ENCODE measurements at places on chromosomes 11 and 22.

DNA sequence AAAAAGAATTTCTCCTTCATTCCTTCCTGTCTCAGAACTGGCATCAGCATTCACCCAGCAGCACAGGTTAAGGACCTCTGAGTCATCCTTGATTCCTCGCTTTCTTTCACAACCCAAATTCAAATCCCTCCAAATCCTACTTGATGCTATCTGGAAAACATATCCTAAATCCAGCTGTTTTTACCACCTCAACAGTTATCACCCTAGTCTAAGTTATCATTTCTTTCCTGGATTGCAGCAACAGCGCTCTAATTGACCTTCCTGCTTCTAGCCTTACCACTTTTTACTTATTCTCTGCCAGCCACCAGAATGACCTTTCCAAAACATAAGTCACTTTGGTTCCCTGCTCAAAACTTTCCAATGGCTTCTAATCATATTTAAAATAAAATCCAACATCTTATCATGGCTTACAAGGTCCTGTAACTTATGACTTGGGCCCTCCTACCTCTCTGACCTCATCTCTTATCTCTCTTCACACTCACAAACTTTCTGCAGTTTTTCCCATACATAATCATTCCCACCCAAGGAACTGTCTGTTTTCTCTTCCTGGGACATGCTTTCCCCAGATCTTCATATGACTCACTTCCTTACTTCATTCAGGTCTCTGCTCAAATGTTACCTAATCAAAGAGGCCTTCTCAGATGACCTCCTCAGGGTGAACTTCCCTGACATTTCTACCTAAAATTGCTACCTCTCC lies 119.4 kb downstream of the TTC28 start:
- peak; percentile 15 for DNase-seq

- no peak for DNase-seq
Observed at GRCh38 chr11:1744137-1744886, 6.1 kb downstream of the IFITM10 start.

GRCh38 chr22:44193535-44193891 lies 12.8 kb downstream of the PARVG start:
- DNase-seq = no peak

DNA sequence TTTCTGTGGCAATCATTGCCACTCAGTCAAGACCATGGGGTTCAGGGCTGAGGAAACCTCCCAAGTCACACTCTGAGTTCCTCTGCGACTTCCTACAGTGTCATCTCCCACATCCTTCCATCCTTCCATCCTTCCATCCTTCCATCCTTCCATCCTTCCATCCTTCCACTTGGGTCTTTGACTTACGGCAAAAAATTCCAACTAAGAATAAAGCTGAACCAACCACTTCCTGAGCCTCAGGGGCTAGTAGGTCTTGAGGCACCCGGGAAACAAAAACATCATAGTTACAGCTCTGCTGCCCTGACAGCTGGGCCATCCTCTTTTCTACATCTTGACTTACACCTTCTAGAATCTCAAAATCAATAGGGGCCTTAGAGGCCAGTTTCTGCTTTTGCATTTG lies 32.1 kb downstream of the EHF start:
- DNase-seq = no peak

DNA sequence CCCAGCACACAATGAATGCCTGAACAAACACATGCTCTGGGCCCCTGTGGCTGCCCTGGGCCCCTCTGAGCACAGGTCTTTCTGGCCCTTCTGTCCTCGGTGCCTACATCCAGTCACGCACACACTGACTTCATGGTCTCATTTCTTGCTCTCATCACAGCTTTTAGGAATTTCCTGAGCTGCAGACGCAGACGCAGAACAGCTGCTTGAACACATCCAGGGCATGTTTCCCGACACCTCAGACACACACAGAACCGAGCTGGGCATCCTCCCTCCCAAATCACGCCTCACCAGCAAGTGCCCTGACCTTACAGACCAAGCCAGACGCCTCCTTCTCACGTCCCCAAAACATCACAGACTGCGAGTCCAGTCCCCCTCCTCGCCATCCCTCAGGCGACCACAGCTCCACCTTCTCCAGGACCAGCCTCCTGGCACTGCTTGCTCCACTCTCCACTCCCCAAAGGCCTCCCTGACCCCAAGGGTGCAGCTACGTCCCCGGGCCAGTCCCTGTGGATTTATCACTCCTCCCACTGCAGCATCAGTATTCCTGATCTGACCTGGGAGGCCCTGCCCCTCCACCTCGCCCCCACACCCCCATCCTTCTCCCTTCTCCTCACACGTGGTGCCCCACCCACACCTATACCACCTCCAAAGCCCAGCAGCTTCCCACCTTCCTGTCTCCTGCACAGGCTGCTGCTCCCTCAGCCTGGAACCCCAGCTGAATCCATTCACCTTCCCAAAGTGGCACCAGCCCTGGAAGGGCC lies 12.9 kb downstream of the SIRT3 start:
- DNase-seq = no peak

DNA sequence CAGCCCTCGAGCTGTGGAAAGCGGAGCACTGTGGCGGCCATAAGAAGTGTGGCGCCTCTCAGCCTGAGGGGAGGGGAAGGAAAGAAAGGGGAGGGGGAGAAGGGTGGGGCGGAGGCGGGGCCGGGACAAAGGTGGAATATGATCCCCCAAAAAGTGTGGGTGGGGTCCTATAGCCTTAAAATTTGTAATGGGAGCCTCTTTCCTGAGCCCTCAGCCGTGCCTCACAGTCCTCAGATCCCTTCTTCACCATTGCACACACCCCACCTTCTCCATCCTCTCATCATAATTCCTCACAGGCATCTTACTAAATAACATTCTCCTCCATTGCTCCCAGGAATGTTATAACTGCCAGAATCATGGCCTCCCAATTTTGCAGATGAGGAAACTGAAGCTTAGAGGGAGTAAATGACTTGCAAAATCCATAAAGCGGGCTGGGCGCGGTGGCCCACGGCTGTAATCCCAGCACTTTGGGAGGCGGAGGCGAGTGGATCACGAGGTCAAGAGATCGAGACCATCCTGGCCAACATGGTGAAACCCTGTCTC lies 600 bp upstream of the RAB6A start:
- no peak for DNase-seq

DNA sequence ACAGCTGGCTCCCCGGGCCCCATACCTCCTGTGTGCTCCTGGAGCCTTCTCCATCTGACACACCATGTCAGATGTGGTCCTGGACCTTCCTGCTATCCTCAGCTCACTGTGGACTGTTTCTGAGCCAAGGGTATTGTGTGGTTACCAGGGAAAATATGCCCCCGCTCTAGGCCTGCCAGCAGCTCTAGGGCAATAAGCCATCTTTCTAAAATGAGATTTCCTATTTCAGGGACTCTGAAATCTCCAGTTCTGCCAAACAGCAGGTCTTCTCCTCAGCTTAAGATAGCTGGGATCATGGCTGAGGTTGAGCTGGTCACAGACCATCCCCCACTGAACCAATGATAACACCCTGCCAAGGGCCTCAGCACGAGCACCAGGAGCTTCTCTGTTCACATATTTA lies 227.6 kb downstream of the ST3GAL4 start:
- no peak for DNase-seq

All from skeletal muscle cell (primary cell).